ENCODE measurements at places on chromosomes 12 and 14.

- DNase-seq, result no peak
Observed at GRCh38 chr14:44795725-44796124, 166.0 kb downstream of the KLHL28 start.

- no peak for DNase-seq
Observed at GRCh38 chr14:43855556-43855955, 651.5 kb downstream of the FSCB start.

- DNase-seq, result no peak
Observed at GRCh38 chr12:7096979-7097378, 4.7 kb upstream of the C1R start.

DNA sequence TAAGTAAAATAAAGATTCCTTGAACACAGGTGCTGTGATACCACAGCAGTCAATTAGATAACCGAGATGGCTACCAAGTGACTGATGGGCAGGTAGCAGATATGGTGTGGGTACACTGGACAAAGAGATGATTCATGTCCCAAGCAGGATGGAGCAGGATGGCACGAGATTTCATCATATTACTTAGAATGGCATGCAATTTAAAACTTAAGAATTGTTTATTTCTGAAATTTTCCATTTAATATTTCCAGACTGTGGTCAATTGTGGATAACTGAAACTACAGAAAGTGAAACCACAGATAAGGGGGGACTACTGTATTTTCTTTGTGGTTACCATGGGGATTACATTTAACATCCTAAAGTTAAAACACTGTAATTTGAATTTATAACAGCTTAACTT is 7.5 kb upstream of the ZFP36L1 start:
- DNase-seq, result no peak

DNA sequence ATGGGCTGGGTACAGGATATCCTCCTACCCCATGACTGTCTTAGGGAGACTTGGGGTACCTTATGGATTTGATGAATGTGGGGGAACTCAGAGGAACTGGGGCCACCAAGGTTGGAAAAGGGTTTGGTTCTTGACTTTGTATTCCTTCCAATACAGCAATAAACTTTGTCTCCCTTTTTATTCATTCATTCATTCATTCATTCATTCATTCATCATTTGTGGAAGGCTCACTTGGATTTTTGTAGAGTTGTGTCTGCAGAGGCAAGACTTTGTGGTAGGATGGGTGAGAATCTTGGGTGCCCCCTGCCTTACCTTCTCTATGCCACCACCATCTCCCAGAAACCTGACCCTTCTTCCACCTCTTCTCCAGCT is 21.1 kb downstream of the SOAT2 start:
- no peak for DNase-seq

DNA sequence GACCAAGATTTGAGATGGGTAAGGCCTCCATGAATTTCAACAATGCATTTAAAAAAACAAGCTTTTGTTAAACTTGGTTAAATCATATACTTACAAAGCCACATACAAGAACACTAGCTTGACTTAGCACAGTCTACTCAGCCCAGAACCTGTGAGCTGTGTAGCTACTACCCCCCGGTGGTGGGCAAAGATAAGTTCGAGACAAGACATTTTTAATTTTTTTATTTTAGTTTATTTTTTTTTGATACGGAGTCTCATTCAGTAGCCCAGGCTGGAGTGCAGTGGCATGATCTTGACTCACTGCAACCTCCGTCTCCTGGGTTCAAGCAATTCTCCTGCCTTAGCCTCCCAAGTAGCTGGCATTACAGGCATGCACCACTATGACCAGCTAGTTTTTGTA is 3.7 kb upstream of the NECAP1 start:
- DNase-seq, result peak; percentile 49

DNA sequence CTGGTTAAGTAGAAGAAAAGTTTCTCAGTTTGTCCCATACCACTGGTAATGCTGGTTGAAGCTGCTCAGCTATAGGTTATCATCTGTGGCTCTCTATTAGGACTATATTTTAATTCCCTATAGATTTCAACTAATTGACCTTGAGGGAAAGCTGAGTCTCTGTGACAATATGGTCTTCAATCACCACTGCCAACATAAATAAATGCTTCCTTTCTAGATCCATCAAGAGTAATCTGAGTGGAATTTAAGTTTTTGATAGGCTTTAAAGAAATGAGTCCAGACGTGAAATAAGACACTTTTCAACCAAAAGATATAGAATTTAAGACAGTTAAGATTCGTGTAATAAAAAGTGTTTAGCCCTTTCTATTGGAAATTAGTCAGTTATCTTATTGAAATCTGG is 63.5 kb upstream of the MYF6 start:
- no peak for DNase-seq

- DNase-seq, result peak; percentile 54
Observed at GRCh38 chr12:106498056-106498455, 84.7 kb upstream of the RFX4 start.

DNA sequence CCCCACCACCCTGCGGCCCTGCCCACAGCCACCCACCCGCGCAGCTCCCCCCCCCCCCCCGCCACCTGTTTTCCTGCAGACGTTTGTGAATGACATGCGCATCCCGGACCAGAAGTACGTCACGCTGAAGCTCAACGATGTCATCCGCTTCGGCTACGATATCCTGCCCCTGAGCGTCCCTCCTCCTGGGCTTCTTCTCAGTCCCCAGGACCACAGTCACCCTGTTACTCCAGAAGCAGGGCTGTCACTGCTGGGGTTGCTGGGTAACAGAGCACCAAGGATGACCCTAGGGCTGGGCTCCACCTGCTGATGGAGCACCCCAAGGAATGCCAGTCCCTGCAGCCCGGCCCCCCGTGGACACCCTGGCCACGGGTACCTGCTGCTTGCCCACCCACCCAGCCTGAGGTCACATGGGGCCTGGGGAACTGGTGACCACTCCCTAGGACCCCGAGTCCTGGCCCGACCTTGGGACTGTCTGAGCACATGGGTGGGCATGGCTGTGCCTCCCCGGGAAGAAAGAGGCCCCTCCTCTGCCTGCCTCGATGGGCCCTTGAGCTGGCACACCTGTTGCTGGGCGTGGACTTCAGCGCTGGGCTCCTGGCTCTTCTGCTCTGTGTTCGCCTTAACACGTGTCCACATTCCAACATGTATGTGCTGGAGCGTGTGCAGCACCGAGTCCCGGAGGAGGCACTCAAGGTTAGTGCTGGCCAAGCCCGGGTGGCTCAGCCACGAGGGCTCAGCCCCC is 12.9 kb downstream of the CEP170B start:
- DNase-seq, result no peak

- no peak for DNase-seq
Observed at GRCh38 chr14:58465421-58465820, 37.9 kb downstream of the KIAA0586 start.

DNA sequence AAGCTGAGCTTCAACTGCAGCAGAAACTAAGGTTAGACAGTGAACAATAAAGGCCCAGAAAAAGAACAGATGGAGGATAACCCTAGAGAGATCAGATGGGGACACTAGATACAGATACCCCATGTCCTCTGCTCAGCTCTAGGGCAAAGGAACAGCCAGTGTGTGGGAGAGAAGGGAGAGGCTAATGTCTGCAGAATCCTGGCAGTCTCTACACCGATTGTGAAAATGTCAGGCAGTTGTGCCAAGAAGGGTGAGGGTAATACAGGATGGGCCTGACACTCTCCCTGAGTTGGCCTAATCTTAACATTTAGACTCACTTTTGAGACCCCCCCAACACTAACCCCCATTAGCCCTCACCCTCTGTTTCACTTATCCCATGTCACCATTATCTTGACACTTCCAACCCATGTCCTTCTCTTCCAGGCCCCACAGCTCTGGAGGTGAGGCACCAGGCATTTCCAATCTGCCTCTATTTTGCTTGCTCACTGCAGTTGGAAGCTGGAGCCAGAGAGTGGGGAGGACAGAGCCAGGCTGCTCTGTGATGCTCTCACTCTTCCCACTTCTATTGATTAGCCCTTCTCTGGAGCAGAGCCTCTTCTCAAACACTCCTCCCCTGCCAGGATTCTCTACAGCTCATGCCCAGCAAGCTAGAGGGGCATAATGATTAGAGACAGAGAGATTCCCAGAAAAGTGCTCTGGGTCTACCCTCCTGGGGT is 3.0 kb upstream of the BLOC1S1 start:
- no peak for DNase-seq

GRCh38 chr12:41942354-41942753 is 202.3 kb downstream of the GXYLT1 start:
- DNase-seq, result no peak

DNA sequence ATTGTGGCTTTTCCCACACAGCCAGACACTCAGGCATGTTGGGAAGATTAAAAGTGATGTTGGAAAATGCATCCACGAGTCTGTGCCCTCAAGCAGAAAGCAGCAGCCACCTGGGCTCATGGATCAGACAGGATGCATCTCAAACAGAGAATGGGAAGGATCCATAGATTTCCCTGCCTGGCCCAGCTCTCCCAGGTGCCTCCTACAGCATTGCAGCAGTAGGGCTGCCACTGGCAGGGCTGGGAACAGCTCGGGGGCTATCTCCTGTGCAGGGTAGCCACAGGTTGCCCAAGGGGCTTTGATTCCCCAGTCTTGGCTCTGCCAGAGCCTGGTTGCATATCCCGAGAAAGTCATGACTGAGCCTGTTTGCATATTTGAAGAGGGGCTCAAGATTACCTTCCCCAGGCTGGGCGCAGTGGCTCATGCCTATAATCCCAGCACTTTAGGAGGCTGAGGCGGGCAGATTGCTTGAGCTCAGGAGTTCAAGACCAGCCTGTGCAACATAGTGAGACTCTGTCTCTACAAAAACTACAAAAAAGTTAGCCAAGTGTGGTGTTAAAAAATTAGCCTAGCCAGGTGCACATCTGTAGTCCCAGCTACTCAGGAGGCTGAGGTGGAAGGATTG is 19.5 kb downstream of the C14orf132 start:
- no peak for DNase-seq

GRCh38 chr14:103699901-103700752 is 15.1 kb downstream of the XRCC3 start:
- no peak for DNase-seq

DNA sequence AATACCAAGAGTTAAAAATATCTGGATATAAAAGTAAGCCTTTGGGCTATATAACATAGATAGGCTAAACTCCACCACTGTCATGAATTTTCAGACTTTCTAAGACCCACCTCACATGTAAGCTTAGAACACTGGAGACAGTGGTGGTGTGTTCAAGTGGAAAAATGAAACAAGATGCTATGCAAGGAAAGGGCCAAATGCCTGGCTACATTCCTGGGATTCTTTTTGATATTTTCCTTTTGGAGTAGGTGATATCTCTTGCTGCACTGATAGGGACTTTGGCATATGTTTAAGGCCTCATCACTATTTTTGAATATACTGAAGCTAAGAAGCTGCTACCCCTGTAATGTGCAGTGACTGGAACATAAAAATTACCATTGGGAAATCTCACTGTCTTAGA is 341.3 kb downstream of the SLC16A7 start:
- no peak for DNase-seq

DNA sequence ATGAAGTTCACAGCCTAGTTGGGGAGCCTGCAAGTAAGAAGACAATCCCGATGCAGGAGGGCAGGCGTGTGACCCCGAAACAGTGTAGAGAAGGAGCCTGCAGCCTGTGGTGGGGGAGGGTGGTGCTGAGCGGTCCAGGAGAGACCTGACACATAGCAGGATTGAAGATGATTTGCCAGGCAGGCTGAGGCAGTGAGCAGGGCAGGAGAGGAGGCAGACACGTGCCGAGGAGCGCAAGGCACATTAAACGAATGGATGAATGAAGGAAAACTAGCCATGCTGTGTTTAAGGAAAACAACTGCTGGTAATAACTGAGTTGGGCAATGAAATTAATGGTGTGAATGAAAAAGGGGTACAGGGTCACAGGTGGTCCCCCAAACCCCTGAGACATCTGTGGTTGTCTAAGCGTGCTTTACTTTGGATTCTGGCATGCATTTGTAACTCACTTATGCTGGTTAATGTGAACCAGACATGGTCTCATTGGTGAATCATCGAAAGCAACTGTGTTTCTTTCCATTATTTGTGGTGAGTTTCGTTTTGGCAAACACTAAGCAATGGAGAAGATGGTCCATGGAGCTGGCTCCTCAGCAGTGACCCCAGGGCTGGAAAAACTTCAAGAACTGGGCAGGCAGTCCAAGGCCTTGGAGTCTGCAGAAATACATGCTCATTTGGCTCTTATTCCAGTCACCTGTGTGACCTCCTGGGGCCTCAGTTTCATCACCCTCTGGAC is 96.9 kb upstream of the EVL start:
- no peak for DNase-seq

DNA sequence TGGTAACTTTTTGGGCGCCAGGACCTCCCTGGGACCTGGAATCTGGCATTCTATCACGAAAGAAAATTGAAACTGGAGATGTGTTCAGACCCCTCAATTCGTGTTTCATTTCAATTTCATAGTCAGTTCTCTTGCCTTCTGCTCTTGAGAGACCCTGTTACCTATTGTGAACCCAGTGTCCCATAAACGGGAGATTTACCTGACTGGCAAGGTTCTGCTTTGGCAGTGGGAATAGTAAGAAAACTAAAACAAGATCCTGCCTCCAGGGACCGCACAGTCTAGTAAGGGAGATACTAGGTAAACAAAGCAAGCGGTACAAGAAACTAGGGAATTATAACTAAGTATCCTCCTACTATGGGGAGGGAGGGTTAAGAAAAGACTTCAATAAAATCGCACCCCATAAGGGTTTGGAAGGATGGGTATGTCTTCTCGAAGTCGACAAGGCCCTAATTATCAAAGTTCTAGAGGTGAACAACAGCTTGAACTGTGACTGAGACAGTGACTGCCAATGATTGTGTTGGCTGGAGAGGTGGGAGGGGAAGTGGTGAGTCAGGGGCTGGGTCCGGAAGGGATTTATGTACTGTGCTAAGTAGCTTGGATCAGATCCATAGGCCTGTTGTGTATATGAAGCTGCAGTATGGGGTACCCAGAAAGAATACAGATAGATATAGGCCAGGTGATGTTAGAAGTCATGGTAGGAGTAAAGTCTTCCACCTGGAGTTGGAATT is 754 bp downstream of the ACSS3 start:
- DNase-seq, result no peak

DNA sequence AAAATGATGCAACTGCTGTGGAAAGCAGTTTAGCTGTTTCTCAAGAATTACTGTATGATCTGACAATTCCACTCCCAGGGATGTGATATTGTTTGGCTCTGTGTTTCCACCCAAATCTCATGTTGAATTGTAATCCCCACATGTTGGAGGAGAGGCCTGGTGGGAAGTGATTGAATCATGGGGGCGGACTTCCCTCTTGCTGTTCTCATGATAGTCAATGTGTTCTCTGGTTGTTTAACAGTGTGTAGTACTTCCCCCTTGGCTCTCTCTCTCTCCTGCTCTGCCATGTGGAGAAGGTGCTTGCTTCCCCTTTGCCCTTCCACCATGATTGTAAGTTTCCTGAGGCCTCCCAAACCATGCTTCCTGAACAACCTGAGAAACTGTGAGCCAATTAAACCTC is 93.4 kb upstream of the CPM start:
- DNase-seq, result peak; percentile 57

- no peak for DNase-seq
Observed at GRCh38 chr14:87179936-87180335, 813.0 kb downstream of the GALC start.

DNA sequence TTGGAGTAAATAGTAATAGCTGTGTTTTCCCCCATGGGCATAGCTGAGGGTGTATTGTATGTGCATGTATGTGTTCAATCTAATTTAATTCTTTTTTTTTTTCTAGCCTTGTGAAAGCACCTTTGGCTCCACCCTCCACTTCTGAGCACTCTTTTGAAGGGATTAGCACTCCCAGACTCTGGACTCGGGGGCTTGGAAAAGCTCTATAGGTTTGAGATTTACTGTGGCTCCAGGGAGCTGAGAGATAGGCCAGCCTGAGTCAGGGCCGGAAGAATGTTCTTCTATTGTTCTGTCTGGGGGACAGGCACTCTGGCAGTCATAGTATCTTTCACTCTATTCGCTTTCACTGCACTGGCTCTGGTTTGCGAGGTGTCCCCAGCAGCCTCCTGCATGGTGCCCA is 540.0 kb upstream of the TBX3 start:
- DNase-seq, result no peak
